ENCODE measurements at places on chromosomes 3 and 15. TPM values are rescaled to one million over a fixed set of nuclear protein-coding genes. Genes with fewer than 3 reads are reported as not detected.

The KNG1 gene
- not detected for total RNA-seq

The SEMA7A gene
- 2.6 TPM for total RNA-seq

The KBTBD12 gene
- total RNA-seq: not detected

The TMEM40 gene
- not detected for total RNA-seq

The SLC26A6 gene
- 19.7 TPM for total RNA-seq

All from smooth muscle cell of the coronary artery (primary cell).